Activated naive CD8-positive, alpha-beta T cell treated with anti-CD3 and anti-CD28 coated beads, Interleukin-2, amount 10 ng/mL, durations not matched to agents 7 days and 5 days (primary cell): ENCODE measurements at places on chromosomes 6 and 20. TPM values are rescaled to one million over a fixed set of nuclear protein-coding genes. Genes with fewer than 3 reads are reported as not detected.
A peak's percentile ranks its signal among the peaks of the same experiment; 100 is the strongest.

DNA sequence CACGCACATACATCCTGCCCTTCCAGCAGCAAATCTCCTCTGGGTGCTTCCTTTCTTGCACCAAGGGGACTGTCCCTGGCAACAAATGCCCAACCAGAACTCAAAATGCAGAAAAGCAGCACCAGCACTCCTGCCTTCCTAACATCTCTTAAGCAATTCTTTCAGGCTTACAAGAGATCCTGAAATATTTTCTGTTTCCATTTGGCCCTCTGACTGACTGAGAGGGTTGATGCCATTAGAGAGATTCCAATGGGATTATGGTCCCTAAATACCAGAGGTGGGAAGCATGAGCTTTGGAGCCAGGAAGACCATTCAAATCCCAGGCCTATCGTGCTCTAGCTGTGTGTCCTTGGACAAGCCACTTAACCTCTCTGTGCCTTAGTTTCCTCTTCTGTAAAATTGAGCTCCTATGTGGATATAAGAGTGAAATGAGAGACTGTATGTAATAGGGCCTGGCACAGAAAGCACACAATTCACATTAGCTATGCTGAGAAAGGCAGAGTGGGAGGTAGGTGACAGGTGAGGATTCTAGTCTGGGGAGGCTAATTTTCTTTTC, 56.8 kb downstream of the PRDM1 start:
- H3K4me3 ChIP-seq, result peak overlapping the region; percentile 70
- H3K27me3 ChIP-seq, result no peaks in the 10 kb centered on the region
- peaks cover 1% of the 10 kb centered on the region for H3K36me3 ChIP-seq
- H3K4me1 ChIP-seq, result peaks cover 62% of the 10 kb centered on the region
- DNase-seq, result no peak

TRDN gene
- not detected for total RNA-seq

DNA sequence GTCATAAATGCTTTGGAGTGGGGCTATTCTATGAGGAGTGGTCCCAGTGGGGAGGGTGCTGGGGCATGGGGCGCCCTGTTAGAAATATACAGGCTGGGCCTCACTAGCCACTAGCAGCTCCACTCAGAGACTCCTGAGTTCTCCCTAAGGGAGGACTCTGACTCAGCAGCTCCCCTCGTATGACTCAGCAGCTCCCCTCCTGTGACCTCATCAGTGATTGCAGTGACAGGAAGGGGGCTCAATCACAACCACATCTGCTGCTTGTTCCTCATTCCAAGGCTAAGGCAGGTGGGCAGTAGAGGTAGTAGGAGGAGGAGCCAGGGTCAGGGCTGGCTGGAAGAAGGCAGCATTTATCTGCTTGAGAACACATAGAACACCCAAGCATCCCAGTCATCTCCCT, 73.7 kb downstream of the PRND start:
- peaks cover 23% of the 10 kb centered on the region for H3K4me1 ChIP-seq
- peaks cover 72% of the 10 kb centered on the region for H3K36me3 ChIP-seq
- peak overlapping the region; percentile 28 for H3K27ac ChIP-seq
- DNase-seq, result no peak

GRCh38 chr20:63808964-63809674, 21.9 kb downstream of the ZBTB46 start:
- H3K4me1 ChIP-seq, result no peaks in the 10 kb centered on the region
- H3K4me3 ChIP-seq, result no peak overlapping the region
- DNase-seq, result no peak
- no peak overlapping the region for H3K27ac ChIP-seq
- peaks cover 6% of the 10 kb centered on the region for H3K27me3 ChIP-seq
- H3K36me3 ChIP-seq, result no peaks in the 10 kb centered on the region

FOXQ1 gene
- total RNA-seq, result not detected

DDO gene
- total RNA-seq, result not detected

NR2E1 gene
- total RNA-seq, result not detected
